Activated CD8-positive, alpha-beta T cell treated with anti-CD3 and anti-CD28 coated beads, Interleukin-2, amount 10 ng/mL, durations not matched to agents 7 days and 5 days (primary cell): ENCODE measurements at places on chromosomes 12 and 14. TPM values are rescaled to one million over a fixed set of nuclear protein-coding genes. Genes with fewer than 3 reads are reported as not detected.

- no peak for DNase-seq
These were observed 99.2 kb downstream of the SLC15A4 start for GRCh38 chr12:128724468-128725046.

GRCh38 chr14:73695997-73696396 lies 18.2 kb downstream of the PNMA1 start:
- no peak for DNase-seq

DNA sequence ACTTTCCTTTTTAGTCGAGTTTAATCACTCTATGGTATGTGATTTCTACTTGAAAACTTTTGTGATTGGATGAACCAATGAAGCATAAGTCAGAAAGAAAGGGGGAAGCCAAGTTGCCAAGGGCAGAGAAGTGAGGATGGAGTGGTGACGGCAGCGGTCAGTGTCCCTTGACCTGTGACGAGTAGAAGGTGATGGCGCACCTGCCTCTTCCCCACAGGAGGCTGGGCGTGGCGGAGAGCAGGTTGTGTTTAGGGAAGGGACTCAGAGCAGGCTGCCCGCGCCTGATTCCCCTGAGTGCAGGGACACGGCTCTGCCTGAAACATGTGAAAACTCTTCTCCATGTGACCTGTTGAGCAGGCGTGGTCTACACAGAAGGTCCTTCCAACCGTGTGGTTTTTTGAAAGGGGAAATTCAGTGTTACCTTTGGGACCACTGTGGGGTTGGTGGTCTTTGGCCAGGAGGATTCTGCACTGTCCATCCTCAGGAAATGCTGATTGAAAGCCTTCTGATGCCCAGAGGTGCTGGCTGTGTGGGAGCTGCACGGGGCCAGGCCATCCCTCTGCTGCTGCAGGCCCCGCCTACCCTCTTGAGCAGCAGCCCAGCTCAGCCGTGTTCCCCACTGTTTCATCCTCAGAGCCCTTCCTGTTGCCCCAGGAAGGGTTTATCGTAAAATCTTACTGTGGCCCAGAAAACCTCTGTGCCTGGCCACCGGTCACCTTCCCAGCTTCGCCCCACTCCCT lies 23.5 kb upstream of the AMN start:
- DNase-seq = no peak

DNA sequence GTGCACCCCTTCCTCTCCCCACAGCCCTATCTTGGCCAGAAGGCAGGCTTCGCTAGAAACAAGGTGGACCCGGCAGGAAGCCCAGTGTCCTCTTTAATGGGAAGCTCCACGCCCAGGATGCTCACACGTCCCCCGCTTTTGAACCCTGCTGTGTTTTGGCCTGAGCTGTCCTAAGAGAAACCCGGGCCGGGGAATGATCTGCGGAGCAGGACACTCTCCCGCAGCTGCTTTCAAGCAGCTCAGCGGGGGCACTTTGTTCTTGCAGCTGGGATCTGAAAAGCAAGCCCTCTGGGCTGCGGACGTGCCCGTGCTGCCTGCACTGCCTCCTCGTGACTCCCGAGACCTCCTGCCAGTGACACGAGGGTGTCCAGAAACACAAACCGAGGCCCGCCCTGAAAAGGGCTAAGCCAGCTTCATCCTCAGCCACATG lies 30.0 kb downstream of the SCARB1 start:
- no peak for DNase-seq

DNA sequence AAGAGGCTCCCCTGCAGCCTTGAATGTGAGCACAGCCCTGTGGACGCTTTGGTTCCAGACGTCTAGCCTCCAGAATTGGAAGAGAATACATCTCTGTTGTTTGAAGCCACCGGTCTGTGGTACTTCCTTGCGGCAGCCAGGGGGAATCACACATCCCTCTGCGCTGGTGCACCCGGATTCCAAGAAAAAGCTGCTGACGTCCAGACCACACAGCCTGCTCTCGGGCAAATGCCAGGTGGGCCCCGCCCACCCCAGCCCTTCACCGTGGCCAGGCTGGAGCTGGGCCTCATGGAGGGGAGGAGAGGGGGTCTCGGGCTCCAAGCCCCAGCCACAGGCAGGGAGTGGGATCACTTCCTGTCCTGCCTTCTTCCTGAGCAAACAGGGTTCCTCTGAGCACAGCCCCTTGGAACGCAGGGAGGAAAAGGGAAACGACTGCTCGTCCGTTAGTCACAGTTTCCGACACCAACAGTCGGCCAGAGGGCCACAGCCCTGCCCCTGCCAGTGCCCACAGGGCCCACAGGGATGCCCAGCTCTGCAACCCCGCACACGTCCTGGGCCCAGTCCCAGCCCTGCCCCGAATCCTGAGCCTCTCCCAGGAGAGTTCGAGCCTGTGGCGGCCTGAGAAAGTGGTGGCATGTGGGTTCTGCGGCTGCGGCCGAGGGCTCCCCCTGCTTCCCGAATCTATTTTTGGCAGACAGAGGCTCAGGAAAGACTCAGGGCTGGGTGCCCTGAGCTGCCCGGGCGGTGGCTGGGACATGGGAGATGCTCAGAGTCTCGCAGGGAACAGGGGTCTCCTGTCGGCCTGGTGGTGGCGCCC lies 85.3 kb downstream of the RFLNA start:
- no peak for DNase-seq

The KRT77 gene
- total RNA-seq = not detected

The TSPAN19 gene
- not detected for total RNA-seq

The GTF2H3 gene
- total RNA-seq = 42.9 TPM
